ENCODE measurements at places on chromosomes 6 and 20.

DNA sequence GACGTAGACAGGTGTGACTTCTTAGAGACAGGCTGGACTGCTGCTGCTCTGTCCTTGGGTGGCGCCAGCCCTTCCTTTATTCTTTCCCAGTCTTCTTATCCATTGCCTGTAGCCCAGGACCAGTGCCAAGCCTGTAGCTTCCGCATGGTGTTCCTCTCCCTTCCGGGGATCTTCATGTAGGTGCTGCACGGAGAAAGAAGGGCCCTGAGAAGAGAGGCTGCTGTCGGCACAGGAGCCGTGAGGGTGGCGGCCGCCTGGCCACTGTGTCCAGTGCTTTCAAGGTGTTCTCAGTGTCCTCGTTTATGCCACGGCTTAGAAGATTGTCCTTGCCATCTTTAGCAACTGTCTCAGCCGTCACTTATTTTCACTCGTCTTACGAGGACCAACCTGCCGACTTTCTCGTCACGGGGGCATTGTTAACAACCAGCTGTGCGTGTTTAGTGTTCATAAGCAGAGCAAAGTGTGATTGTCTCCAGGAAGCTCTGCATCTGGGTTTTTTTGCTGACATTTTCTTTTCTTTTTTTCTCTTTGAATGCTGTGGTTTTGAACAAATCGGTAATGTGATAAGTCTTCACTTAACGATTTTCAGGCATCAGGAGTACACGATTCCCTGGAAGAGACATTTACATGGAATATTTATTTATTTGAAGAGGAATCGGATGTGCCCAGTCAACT lies 61.2 kb downstream of the PPP1R14C start:
- DNase-seq: no peak

DNA sequence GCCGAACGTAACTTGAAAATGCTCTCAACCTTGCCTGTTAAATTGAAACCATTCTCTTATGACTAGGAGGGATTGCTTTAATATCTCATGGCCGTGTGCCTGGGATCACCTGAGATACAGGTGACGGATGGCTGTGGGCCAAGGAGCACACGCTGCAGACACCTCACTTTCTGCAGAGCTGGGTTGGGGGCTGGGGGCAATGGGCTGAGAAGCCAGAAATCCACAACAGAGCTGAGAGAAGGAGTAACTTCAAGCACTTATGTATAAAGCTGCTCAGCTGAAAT lies 170.9 kb downstream of the DTNBP1 start:
- no peak for DNase-seq

GRCh38 chr6:56659721-56660380 lies 17.2 kb upstream of the DST start:
- no peak for DNase-seq

- DNase-seq: peak; percentile 80
Measured at GRCh38 chr6:44172731-44173500, 14.3 kb downstream of the CAPN11 start.

GRCh38 chr6:26552205-26552604 lies 14.0 kb downstream of the HMGN4 start:
- DNase-seq: no peak

DNA sequence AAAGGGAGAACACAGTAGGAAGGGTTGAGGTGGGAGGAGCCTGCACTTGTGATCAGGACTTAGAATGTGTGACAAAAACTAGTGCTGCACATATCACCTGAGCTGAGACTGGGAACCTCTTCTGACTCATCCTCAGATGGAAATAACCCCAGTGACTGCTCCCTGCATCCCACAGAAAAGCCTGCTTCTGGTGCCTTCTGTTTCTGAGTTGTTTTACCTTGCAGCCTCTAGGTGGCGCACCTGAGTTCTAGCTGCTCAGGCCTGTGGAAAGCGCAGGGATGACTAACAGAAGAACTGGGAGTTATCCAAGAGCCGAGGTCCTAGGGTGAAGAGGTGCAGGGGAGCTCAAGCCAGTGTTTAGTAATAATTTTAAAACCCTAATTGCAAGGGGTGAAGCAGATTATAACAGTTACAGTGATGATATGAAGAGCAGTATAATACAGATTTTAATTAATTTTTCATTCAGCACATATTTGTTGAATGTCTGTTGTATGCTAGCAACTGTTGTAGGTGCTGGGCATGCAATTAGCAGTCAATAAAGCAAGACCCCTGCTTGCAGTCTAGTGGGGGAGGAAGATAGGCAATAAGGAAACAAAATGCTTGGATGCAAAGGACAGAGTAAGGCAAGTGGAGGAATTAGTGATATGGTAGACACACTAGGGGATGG lies 302.5 kb downstream of the DHX35 start:
- peak; percentile 50 for DNase-seq

DNA sequence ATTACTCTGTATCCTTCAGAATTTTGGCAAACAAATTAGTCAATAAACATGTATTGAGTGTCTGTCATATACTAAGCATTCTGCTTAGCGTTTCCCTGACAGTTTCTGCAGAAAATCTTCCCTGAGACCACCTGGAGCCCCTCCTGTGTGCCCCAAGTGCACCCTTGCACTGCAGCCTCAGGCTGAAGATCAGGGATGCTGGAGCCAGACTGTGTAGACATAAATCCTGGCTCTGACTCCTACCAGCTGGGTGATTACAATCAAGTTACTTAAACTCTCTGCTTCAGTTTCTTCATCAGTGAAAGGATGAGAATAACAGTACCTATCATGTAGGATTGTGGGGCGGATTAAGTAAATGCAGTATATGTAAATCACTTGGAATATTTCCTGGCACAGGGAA lies 53.4 kb upstream of the VSTM2L start:
- DNase-seq: no peak

DNA sequence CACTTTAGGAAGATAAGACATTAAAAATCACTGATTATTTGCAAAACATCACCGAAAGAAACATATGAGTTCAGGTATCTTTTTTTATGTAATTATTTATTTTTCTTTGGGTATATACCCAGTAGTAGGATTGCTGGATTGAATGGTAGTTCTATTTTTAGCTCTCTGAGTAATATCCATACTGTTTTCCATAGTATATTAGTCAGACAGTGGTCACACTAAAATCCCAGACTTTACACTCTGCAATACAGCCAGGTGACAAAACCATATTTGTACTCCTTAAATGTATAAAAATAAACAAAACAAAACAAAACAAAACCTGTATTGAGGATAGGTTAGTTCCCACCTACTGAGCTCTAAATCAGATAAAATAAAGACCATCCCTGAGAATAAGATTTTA lies 1024.3 kb upstream of the EYS start:
- DNase-seq: no peak

DNA sequence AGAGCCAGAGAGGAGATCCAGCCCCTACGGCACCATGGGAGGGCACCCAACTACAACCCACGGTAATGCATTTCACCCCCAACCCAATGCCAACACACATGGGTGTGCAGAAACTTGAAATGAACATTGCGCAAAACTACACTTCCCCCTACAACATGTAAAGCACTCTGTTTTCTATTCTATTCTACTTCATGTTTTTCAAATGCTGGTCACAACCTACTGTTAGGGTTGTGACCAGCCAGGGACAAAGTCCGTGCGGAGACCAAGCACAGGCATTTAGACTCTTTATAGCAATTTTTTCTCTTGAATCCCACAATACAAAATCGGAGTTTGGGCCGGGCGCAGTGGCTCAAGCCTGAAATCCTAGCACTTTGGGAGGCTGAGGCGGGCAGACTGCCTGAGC lies 90.6 kb downstream of the MRPL14 start:
- no peak for DNase-seq

- no peak for DNase-seq
Measured at GRCh38 chr20:34364223-34364506, 1.1 kb downstream of the ITCH start.

- no peak for DNase-seq
Measured at GRCh38 chr6:168217880-168218537, 101.6 kb downstream of the DACT2 start.

DNA sequence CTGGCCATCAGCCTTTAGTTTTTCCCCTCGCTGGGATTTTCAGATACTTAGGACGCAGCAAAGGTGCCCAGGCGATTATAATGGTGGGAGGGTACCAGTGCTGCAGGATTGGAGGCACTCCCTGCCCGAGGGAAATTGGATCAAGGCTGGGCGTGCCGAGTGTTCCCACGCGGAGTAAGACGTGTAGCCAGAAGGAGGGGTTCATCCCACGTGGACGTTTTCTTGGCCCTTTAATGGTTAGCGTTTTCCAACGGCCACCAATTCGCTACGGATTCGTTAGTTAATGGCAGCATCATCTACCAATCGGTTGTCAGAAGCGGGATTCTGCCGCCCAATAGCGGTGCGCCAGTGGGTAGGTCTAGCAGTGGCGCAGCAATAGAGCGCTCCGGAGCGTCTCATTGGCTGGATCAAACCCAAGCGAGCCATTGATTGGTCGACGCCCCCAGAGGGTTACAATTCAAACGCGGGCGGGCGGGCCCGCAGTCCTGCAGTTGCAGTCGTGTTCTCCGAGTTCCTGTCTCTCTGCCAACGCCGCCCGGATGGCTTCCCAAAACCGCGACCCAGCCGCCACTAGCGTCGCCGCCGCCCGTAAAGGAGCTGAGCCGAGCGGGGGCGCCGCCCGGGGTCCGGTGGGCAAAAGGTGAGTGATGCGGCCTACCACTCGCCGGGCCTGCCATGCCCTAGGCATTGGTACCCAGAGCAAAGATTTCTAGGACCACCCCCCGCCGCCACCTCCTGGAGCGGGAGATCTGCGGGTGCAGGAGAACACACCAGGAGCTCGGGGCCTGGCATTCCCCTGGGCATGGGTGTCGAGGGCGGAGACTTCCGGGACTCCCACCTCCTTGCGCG lies at the start of gene UBE2C:
Gene UBE2C, plus strand, starts transcription at position 488 of the 849 bp plus-strand sequence. Its CDS starts 52 bp downstream, at position 540.
- DNase-seq: peak; percentile 92

- DNase-seq: no peak
Measured at GRCh38 chr20:34705397-34706301, 1.5 kb downstream of the TP53INP2 start.

DNA sequence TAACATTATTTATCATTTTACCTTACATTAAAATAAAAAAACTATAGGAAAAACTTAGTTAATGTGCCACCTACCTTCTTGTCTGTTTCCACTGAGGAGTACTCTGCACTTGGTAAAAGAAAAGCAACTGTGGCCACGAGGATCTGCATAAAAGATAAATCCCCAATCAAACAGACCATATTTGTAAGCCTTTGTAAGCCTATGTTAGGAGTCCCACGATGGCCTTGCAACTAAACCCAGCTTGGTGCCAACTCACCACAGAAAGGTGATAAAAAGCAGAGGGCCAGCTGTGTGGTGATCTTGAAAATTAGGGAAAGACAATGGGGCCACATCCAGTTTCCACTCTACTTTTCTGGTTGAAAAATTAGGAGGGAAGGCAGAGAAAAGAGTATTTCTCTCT lies 156.9 kb downstream of the INSM1 start:
- DNase-seq: no peak

DNA sequence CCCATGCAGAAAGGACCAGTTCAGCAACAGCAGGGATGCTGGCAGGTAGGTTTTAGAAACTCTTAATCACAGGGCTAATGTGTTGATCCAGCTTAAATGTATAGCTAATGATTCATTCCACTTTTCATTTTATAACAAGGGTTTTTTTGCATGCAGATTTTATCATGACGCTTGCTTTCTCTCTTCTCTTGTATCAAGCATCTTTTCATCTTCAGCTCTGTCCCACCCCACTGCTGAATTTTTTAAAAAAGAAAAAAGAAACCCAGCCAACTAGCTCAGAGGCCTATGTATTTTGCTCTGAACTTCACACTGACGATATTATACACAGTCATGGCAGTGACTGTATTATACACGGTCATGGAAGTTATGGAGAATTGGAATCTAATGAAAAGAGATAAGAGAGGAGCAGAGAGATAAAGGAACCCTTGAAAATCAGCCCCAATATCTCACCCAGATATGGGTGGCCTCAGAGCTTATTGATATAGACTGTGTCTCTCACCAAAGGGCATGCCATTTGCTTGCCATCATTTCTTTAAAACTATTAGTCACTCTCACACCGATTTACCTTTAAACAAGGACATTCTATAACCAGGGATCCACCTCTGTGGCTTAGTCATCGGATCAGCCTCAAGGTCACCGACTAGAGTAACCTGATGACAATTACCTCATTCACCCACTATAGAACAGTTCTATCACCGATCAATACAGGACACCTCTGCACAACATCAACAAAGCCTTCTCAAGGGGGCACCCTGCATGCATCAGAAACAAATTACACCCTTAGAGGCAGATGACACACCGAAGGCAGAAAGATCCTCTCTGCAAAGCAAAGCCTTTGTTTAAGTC lies 222.0 kb downstream of the ATXN1 start:
- DNase-seq: no peak

All from stimulated activated CD4-positive, alpha-beta T cell treated with anti-CD3 and anti-CD28 coated beads, Interleukin-2, amount 100 ng/mL, for 48 hours (primary cell).